Suprapubic skin (tissue), 4 donors: ENCODE measurements at places on chromosomes 2 and 18.
A peak's percentile ranks its signal among the peaks of the same experiment; 100 is the strongest.

GRCh38 chr2:97728091-97728731, 14.8 kb downstream of the ZAP70 start:
- DNase-seq, result peak; percentile 71

DNA sequence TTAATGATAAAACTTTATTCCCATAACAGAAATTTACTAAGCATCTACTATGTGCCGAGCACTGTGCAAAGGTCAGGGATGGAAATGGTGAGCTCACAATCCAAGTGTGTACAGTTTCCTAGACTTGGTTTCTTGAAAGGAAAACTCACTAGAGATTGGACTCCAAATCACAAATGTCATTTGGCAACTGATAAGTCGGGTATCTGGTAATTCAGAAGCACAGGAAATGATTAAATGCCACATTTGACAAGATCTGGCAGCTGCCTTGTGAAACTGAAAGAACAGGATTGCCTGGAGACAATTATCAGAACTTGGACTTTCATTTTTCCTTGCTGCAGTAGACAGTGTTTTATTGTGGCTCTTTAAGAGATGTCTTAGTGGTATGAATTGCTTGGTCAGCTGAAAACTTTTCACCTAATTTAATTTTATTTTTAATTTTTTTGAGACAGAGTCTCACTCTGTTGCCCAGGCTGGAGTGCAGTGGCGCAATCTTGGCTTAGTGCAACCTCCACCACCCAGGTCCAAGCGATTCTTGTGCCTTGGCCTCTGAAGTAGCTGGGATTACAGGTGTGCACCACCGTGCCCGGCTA, 19.2 kb downstream of the ITGA6 start:
- no peak for DNase-seq

GRCh38 chr2:240624950-240625621, at the start of gene GPR35:
GPR35 (plus strand) TSS chr2:240625480; CDS start chr2:240629953, 4,473 bp downstream.
- DNase-seq, result peak; percentile 61

DNA sequence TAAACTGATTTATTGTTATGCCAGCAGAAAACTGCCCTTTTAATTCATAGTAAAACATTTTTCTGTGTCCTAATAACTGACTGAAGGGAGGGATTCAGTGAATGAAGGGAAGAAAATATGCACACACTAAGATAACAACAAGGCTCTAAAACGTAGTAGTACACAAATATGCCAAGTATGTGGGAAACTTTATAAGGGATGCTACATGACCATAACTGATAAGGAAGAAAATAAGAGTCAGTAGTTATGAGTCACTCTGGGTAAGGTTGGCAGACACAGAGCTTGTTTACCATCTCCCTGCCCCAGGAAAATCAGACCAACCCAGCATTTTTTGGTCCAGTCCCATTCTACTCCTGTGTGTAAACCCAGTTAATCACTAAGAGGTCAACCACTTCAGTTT, 124.2 kb downstream of the RPRM start:
- no peak for DNase-seq

DNA sequence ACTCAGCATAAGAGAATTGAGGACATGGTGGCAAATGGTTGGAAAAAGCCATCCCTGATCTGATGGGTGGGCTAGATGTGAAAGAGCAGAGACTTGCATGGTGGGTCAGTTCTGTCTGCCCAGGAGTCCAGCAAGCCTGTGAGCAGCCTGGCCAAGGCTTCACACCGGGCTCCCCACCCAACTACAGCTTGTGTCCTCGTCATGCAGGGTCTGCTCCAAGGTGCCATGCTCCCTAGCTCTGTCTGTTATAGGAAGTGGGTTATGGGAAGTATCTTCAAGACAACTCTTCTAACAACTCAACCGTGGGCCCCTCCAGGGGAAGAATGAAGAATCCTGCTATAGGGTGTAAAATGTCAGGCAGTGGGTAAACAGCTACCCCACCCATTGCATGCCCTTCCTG, 97.4 kb downstream of the ADD2 start:
- DNase-seq, result peak; percentile 65

- DNase-seq, result no peak
Observed at GRCh38 chr2:196980001-196980400, 53.5 kb upstream of the PGAP1 start.

- no peak for DNase-seq
Observed at GRCh38 chr2:240277073-240277806, 136.8 kb upstream of the OTOS start.

GRCh38 chr18:62277045-62277444, 48.1 kb upstream of the TNFRSF11A start:
- no peak for DNase-seq

GRCh38 chr2:190628591-190629319, 20.1 kb upstream of the NAB1 start:
- no peak for DNase-seq

- no peak for DNase-seq
Observed at GRCh38 chr18:26208977-26209376, 17.3 kb upstream of the TAF4B start.

DNA sequence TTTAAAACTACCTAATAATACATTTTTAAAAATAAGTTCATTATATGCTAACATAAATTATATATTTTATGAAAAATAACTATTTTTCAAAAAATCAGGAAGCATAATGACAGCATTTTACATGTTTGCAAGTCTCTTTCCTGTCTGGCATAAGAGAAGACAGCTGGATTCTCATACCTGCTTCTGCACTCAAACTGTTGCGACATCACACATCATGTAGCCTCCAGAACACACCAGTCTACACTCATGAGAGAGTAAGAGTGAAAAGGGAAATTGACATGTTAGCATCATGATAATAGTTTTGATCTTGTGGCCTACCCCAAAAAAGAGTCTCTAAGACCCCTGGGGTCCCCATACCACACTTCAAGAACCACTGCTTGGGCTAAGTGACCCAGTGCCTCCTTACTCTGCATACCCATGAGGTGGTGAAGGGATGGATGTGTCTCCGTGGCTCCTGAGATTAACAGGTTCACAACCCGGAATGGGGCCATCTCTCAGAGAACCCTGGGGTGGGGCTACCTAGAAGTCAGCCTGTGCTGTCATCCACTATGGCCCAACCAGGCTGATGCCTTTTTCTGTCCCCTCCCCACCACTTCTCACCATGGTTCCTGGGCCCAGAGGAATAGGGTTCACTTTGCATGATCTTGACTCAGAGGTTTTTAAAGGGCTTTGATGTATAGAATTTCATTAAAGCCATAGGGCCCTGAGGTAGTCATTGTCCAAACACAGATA, 102.6 kb upstream of the DAPL1 start:
- DNase-seq, result no peak

- DNase-seq, result no peak
Observed at GRCh38 chr2:48719480-48720177, 35.9 kb downstream of the LHCGR start.

- no peak for DNase-seq
Observed at GRCh38 chr2:65831509-65831908, 399.1 kb upstream of the SPRED2 start.

DNA sequence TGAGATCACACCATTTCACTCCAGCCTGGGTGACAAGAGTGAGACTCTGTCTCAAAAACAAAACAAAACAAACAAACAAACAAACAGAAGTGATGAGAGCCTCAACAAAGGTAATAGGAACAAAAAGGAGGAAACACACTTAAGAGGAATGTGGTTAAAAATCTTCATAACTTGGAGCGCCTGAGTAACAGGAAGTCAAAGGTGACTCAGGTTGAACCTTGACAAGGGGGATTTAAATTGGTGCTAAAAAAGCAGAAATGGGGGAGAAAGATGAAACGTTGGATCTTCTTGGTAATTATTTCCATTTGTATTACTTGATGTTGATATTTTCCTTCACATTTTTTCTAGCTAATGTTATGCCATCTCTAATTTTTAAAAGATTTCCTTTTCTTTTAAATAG, 318.5 kb upstream of the TCF4 start:
- no peak for DNase-seq

GRCh38 chr18:80147037-80147417, 38.0 kb downstream of the ADNP2 start:
- DNase-seq, result no peak

GRCh38 chr18:44025421-44025820, 655.3 kb upstream of the SETBP1 start:
- DNase-seq, result no peak

DNA sequence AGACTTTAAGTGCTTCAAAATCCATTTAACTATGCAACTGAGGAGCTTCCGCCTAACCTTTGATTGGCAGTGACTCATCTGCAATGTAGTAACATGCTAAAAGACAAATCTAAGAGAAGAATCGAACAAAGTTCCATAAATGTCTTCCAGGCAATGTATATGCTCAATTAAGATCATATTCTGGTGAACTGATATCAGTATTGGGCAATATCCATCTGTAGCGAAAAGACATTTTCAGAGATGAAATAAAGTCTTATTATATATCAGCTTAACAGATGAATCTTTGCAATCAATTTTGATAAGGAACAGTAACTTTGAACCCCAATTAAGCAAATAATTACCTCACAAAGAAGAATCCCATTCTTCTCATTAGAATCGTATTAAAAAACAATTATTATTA, 11.6 kb downstream of the ZC3H8 start:
- DNase-seq, result no peak

DNA sequence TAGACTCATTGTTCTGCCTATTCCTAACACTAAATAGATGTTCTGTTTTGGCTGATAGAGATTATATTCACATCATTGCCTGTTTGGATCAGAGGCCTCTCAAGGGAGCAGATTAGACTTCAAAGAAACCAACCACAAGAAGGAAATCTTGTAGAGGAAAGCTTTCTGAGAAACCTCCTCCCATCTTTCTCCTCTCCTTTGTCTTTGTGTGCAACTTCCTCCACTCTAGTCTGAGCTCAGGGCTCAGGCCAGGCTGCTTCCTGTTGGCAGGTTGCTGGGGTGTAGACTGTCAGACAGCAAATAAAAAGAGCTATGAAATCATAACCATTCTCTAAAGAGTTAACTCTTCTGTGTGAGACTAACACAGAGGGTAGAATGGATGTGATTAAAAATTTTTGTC, 113.0 kb downstream of the TGFA start:
- no peak for DNase-seq

DNA sequence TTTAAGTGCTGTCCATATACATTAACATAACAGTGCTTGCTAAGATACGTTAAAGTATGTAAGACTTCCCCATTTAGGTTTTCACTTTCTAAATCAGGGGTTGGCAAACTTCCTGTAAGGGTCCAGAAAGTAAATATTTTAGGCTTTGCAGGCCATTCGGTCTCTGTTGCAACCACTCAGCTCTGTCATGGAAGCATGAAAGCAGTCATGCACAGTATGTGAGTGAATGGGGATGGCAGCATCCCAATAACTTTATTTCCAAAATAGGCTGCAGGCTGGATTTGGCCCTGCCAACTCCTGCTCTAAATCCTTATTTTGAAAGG, 128.7 kb downstream of the PLA2R1 start:
- no peak for DNase-seq

GRCh38 chr2:10500601-10501361, 52.7 kb upstream of the ODC1 start:
- peak; percentile 71 for DNase-seq

GRCh38 chr2:195392446-195393336, 264.3 kb upstream of the SLC39A10 start:
- no peak for DNase-seq

DNA sequence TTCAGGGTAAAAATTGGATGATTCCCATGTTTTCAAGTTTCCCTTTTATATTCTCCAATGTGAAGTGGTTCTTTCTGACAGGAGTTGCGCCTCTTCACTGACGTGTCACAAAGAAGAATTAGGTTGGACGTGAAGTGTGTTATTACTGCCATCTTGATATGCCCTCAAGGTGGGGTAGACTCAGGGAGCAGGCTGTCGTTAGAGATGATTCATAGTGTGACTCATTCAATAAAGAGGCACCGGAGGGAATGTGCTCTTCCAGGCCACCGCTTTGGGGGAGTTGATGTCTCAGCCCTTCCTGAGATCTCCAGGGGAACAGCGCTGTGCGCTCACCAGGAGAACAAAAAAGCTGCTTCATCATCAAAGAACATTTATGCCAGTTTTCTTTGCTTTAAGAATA, 3.6 kb upstream of the DGKD start:
- no peak for DNase-seq

DNA sequence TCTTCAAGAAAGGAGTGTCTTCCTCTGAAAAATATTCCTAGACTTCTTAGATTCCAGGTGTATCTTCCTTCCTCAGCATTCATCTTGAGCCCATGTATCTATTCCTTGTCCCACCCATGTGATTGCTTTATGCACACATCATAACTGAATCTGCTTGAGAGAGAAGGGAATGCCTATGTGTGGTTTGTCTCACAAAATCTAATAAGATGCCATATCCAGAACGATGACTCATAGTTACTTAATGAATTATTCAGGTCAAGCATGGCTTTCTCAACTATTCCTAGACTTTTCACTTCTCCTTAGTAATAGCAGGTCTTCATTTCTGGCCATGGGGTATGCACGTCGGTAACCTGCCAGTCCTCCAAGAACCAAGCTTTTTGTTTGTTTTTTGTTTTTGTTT, 121.8 kb downstream of the SETBP1 start:
- no peak for DNase-seq

- no peak for DNase-seq
Observed at GRCh38 chr2:8368463-8368862, 313.4 kb upstream of the ID2 start.

GRCh38 chr2:96330407-96330806, 5.2 kb upstream of the NCAPH start:
- DNase-seq, result no peak

- no peak for DNase-seq
Observed at GRCh38 chr18:73992242-73993022, 155.2 kb downstream of the FBXO15 start.

- DNase-seq, result no peak
Observed at GRCh38 chr2:8332646-8333045, 349.2 kb upstream of the ID2 start.

DNA sequence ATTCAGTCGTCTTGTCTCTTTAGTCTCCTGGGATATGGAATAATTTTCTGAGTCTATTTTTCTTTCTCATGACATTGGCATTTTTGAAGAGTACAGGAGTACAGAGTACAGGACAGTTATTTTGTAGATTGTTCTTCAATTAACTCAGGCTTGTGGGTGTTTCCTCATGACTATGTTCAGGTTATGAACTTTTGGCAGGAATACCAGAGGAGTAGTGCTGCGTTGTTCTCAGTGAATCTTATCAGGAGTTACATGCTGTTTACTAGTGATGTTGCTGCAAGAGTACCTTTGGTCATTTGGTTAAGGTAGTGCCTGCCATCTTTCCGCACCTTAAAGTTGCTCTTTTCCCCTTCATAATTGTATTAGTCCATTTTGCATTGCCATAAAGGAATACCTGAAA, 41.3 kb upstream of the AGFG1 start:
- no peak for DNase-seq

GRCh38 chr2:237818066-237818473, 19.5 kb downstream of the RBM44 start:
- DNase-seq, result no peak

DNA sequence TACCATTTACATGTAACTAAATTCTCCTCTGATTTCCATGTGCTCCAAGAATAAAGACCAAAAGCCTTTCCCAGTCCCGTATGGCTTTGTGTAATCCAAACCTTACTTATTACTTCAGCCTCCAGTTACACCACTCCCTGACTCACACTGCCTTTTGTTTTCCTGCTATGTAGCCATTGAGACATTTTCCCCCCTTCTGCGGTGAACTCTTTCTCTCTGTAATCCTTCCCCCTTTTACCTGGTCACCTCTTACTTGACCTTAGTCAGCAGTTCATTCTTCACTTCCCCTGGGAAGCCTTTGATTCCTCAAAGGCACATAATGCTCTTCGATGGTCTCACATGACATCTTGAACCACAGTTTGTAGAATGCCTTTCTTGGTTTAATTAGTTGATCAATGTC, 256.0 kb upstream of the FANCL start:
- no peak for DNase-seq

- DNase-seq, result no peak
Observed at GRCh38 chr18:10160251-10160650, 246.4 kb downstream of the VAPA start.

- peak; percentile 54 for DNase-seq
Observed at GRCh38 chr2:109529532-109530449, 84.0 kb downstream of the SEPTIN10 start.
